ENCODE measurements at places on chromosomes 1 and 21. TPM values are rescaled to one million over a fixed set of nuclear protein-coding genes. Genes with fewer than 3 reads are reported as not detected.
A peak's percentile ranks its signal among the peaks of the same experiment; 100 is the strongest.

DNA sequence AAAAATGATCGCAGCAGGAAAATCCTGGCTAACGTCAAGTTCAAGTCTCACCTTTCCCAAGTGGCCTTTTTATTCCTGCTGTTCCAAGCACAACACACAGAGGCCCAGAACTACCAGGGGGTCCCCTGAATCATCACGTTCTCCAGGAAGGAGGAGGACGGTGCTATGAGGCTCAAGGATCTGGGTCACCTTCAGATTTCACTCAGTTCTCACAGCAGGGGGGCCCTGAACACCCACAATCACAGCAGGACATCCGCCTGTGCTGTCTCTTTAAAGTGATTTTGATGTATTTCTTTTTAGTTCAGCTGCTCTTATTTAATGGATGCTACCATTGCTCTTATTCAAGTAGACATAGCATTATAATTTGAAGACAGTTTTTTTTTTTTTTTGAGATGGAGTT is 173.4 kb downstream of the HUNK start:
- DNase-seq, result no peak

FMO5 gene
- 6.3 TPM for total RNA-seq

DNA sequence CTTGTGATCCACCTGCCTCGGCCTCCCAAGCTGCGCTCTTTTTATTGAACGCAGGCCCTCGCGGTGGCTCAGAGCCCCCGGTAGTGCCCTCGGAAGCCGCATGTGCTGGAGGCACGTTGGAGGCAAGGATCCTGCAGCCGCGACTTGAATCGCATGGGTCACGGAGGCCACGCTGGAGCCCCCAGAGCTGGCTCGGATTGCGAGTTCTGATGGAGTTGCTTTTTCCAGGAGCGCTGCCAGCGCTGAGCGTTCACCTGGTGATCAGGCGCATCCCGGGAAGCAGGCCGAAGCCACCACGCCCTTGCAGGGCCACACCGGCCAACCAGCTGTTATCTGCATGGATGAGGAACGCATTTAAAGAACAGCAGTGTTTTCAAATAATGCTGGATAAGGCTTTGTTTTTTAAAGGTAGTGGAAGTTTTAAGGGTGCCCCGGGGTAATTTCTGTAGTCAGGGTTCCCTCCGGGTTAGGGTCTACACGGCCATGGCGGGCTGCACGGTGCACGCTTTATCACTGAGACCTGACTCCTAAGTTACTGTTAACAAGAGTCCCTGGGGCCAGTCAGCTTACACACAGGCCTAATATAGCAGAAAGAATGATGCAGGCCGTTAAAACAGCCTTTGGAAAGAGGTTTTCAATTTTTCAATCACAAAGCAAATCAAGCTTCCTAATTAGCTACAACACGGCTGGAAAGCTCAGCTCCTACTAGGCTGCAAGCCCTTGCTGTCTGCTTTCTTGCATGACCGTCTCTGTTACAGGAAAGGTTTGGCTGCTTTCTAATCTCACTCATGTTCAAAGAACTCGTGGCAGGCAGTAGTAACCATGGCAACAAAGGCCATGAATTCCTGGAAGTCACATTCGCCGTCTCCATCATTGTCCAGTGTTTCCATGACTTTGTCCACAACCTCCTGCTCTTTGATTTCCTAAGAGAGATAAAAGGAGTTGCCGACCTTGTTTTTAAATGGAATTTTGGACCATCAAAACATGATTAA is 6.0 kb downstream of the S100B start:
- no peak for DNase-seq

DNA sequence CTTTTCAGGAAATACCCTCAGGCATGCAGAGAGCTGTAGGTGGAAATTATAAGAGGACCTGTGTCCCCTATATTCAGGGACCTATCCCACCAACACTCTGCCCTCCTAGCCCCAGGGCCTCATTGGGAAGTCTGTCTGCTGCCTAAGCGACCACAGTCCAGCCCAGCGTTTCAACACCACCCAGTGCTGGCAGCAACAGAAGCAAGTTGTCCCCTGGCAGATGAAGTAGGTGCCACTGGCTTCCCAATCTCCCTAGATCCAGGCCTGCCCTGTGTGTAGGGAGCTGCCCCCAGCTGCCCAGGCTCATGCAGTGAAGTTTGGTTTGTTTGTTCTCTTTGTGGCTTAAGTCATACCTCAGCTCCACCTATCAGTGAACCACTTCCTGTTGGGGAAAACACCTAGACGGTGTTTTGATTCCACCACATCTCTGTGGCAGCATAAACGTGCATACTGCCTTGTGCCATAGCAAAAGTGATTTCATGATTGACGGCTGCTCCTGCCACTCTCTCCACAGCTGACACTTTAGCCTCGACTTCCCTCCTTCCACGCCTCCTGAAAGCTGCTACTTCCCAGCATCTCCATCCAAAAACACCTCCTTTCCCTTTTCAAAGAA is 8.1 kb upstream of the LEFTY1 start:
- no peak for DNase-seq

DNA sequence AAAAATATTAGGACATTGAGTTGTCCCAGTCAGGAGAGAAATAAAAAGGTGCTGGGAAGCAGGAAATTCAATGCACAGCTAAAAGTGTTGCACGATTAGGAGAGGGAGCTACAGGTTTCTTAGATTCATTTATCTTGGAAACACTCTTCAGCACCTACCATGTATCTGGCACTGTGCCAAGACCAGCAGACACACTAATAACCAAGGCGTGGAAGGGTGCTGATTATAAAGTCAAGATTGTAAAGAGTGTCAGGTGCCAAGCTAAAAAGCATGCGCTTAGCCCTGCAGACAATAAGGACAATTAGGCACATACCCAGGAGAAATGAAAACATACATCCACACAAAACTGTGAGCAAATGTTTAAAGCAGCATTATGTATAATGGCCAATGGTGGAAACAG is 129.9 kb downstream of the DSCAM start:
- no peak for DNase-seq

DNA sequence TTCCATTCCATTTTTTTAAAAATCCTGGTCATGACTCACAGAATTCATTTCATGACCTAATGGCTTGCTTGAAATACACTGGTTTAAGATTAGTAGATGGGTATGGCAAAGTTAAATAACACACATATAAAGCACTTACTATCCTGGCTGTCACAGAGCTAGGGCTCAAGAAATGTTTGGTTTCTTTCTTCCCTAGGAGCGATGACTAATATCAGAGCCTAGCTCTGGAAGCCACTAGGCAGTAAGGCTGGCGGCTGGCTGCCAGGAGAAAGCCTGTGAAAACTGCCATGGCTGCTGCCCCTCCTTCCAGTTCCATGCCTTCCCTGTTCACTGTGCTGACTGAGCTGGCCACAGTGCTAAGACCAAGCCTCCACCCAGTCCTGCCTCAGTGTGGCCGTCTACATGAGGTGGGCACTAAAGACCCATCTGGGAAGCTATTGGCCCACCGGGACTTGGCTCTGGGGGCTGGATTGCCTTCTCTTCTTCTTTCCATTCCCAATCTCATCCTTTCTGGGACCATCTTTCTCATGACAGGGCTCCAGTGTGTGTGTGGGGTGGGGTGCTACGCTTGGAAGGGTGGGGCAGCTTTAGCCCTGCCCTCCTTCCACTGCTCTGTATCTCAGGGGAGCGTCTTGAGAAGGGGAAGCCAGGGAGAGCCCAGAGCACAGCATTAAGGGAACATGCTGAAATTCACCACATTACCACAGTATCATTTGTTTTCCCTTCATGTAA is 10.8 kb upstream of the ASCL5 start:
- peak; percentile 43 for DNase-seq

LCE2A gene
- not detected for total RNA-seq

LMO4 gene
- total RNA-seq, result 42.0 TPM

DNA sequence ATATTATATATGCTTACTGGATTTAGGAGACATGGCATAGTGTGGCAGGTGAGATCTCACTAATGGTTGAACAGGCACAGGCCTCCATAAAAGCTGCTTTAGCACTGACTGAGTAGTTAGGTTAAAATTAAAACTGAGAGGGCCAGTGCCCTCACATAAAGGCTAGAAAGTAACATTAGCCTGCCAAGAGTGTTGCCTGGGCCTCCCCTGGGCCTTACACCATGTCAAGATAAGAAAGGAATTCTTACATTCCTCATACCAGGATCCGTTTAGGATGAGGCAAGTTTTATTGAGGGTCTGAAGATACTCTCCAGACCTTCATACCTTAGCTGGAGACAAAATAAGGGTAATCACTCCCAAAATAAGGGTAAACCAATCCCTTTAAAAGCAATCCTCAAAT is 1011.8 kb downstream of the PLA2G4A start:
- DNase-seq, result no peak

PCP4L1 gene
- total RNA-seq, result not detected

DNA sequence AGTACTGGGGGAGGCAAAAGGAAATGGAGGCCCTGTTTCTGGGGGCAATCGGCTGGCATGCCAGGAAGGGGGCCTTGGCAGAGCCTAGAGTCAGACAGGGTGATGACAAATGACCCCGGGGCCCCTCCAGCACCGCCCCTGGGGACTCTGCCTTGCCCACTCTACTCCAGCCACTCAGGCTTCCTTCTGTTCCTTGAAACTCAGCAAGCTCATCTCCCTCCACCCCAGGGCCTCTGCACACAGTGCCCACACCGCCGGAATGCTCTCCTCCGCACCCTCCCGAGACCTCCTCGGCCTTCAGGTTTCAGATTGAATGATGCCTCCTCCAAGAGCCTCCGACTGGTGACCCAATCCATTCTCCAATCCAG is 122.5 kb upstream of the ZBTB40 start:
- DNase-seq, result no peak

GRCh38 chr1:120178799-120179756 is 2.8 kb upstream of the SEC22B start:
- DNase-seq, result no peak

DNA sequence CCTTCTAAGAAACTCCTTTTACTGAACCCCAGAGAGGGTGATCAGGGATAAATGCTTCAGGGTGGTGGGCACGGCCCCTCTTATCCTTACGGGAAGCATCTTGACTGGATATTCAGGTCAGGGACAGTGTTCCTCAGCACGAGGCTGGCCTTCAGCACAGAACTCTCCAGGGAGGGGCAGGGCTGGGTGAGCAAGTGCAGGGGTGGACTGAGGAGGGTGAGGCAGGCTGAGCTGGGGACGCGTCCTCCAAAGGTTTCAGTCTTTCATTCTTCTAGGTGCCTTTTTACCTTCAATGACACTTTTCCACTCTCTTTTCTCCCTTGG is 52.3 kb downstream of the RASSF5 start:
- no peak for DNase-seq

- DNase-seq, result no peak
Measured at GRCh38 chr1:235631816-235632215, 17.8 kb downstream of the GNG4 start.

DNA sequence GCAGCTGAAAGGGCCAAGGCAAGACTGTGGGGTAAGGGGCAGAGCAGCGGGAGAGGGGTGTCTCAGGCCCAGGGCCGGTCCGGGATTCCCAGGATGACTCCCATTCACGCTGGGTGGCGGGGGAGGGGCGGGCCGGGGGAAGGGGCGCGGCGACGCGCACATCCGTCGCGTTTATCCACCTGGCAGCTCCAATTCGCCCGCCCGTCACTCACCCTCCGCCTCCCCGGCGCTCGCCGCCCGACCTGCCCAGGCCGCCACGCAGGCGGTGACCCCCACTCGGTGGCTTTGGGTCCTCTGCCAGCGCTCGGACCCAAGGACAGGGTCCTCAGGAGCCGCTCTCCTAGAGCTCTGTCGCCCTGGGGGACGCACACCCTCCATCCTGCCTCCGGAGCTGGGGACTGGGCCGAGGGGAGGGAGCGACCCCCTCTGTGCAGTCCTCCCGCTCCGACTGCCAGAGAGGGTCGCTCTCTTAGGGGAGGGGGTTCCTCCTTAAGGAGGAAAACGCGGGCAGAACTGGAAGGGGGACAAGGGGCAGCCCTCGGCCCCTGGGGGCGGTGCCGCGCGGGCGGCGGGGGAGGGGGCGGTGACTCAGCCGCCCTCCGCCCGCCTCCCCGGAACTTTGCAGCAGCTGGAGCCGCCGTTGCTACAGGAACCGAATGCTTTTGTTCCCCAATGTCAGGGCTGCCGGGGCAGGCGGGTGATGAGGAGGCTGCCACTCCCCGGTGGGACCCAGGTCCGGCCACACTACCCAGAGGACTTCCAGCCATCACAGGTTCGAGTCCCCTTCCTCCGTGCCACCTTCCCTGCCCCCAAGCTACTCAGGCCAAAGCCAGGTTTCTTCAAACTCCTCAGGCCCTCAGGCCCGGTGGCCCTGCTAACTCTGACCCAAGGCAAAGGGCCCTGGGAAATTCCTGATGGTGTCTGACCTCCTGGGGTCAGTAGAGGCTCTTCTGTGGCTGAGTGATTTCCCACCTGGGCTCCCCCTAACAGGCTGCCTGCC is 3.4 kb downstream of the ADGRB2 start:
- no peak for DNase-seq

DNA sequence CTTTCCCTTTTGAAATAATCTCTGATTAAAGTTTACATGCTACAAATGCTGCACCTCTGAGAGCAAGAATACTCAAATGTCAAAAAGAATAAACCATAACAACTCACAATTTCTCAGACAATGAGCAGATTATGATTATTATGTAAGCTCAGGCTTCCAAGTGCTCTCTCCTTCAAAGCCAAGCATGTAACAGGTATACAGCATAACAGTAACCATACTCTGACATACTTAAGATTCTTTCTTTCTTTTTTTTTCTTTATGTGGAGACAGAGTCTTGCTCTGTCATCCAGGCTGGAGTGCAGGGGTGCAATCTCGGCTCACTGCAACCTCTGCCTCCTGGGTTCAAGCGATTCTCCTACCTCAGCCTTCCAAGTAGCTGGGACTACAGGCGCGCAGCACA is 155.4 kb downstream of the EIF4G3 start:
- no peak for DNase-seq

PGLYRP3 gene
- total RNA-seq, result not detected

- no peak for DNase-seq
Measured at GRCh38 chr1:147214842-147215539, 10.1 kb downstream of the FMO5 start.

GRCh38 chr1:74835051-74835450 is 102.1 kb downstream of the TYW3 start:
- no peak for DNase-seq

DNA sequence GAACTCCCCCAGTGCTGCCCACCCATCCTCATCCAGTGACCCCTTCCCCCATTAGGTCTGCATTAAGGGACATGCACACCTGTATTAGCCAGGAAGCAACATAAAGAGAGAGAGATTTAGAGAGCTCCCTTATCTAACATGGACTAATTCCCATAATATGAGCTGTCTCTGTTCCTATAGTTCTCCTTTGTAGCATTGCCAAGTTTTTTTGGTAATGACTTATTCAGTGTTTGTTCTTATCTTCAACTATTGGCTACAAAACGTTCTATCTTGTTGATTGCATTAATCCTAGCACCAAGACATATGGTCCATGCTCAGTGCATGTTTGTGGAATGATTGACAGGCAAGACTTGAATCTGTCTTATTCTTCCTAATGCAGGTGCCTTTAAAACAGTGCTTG is 264.0 kb downstream of the ADGRL2 start:
- DNase-seq, result no peak

DNA sequence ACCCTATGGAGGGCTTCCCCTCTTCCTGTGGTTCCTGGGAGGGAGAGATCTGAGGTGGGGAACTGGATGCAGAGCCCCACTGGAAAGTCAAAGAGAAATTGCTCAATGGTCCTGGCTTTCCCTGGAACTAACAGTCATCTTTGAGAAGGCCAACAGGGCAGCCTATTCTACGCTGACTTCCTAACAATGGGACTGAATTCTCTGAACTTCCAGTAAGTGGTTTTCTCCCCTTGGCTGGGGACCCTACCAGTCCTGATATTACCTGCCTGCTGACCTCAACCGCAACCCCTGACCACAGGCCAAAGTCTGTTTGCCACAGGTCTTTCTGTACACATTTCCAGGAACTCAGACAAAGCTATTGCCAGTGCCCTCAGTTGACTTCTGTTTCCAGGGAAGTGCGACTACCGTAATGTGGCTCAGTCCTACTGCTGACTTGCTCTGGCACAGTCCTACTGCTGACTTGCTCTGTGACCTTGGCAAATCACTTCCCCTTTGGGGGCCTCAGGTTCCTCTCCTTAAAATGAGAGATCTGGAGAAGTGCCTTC is 55.3 kb downstream of the C8B start:
- DNase-seq, result no peak
